Activated T-helper 2 cell treated with anti-CD3 and anti-CD28 coated beads, Interferon-gamma antibody, Interleukin-2, Interleukin-4, amounts not matched to agents 10 μg/mL and 5 μg/mL and 100 μg/mL, durations not matched to agents 14 hours and 24 hours and 36 hours (primary cell): ENCODE measurements at places on chromosomes 13 and 19.

DNA sequence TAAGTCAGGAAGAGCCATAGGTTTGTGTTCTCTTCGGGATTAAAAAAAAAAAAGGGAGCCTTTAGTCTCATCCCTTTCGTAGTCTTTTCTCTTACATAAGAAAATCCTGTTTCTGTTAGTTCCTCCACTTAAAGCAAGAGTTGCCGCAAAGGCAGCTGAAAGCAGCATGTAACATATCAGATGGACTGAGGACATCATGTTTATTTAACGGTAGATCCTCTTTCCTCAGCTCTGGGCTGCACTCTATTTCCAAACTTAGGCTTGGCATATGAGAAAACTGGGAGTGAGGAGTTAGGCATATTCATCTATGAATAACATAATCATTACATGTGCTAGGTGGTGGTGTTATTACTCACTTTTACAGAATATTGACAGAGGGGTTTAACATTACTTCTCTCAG lies 391.2 kb downstream of the KLF12 start:
- no peak for DNase-seq
- no peak overlapping the region for H3K27ac ChIP-seq
- no peak overlapping the region for H3K4me3 ChIP-seq
- peaks cover 3% of the 10 kb centered on the region for H3K36me3 ChIP-seq
- no peaks in the 10 kb centered on the region for H3K27me3 ChIP-seq
- peaks cover 25% of the 10 kb centered on the region for H3K4me1 ChIP-seq

- H3K27me3 ChIP-seq: no peaks in the 10 kb centered on the region
- H3K36me3 ChIP-seq: peaks cover 84% of the 10 kb centered on the region
- H3K4me3 ChIP-seq: no peak overlapping the region
- no peak overlapping the region for H3K27ac ChIP-seq
- DNase-seq: no peak
Observed at GRCh38 chr13:42458193-42458592, 115.8 kb upstream of the TNFSF11 start.

DNA sequence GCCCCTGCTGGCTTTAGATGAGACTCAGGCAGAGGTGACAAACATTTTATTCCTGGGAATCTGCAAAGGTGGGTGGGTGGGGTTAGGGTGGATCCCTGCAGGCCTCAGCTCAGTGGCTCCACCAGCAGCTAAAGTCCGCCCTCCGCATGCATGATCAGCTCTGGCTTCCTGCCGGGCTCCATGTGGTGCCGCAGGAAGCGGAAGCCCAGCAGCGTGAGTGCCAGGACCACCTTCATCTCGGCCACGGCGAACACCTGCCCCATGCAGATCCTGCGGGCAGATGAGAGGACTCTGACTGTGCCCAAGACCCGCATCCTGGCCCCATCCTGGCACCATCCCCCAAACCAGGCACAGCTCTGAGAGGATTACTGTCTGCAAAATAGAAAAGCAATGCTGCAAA lies 26.3 kb downstream of the CYP4F2 start:
- H3K4me1 ChIP-seq: peaks cover 28% of the 10 kb centered on the region
- H3K4me3 ChIP-seq: peak overlapping the region; percentile 39
- H3K27ac ChIP-seq: no peak overlapping the region
- no peak for DNase-seq
- peaks cover 18% of the 10 kb centered on the region for H3K27me3 ChIP-seq

- peaks cover 7% of the 10 kb centered on the region for H3K27me3 ChIP-seq
- no peaks in the 10 kb centered on the region for H3K36me3 ChIP-seq
- no peak for DNase-seq
Observed at GRCh38 chr19:41098762-41099161, 10.5 kb downstream of the CYP2A13 start.

DNA sequence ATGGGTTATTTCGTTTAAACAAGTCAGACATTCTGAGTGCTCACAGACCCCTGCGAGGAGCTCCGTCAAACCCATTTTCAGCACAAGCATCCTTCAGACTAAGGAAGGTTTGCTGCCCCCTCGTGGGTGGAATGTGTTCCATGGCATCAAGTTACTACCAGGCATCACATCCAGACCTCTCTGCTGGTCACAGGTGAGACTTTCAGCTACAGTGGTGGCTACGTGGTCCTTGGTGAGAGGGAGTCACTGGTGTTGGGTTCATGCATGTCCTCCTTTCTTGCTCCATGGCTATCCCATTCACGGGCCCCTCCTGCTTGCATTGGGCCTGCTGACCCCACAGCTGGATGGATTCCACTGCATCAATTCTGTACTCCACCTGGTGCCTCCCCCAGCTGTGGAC lies 9.1 kb upstream of the LILRB5 start:
- no peak overlapping the region for H3K4me3 ChIP-seq
- H3K4me1 ChIP-seq: no peaks in the 10 kb centered on the region
- H3K36me3 ChIP-seq: no peaks in the 10 kb centered on the region
- peaks cover 17% of the 10 kb centered on the region for H3K27me3 ChIP-seq

- peak overlapping the region; percentile 95 for H3K27ac ChIP-seq
- peaks cover 57% of the 10 kb centered on the region for H3K4me1 ChIP-seq
- H3K4me3 ChIP-seq: no peak overlapping the region
- no peak for DNase-seq
- no peaks in the 10 kb centered on the region for H3K27me3 ChIP-seq
Observed at GRCh38 chr19:13165162-13165997, 15.2 kb downstream of the IER2 start.

- peaks cover 49% of the 10 kb centered on the region for H3K27me3 ChIP-seq
- no peak within 1 kb of the TSS for H3K27ac ChIP-seq
- H3K36me3 ChIP-seq: no peaks in the 10 kb centered on the region
- H3K4me3 ChIP-seq: no peak within 1 kb of the TSS
- H3K4me1 ChIP-seq: peaks cover 5% of the 10 kb centered on the region
Observed at GRCh38 chr19:41755328-41755913, at the start of gene CEACAM6. Gene CEACAM6 (plus strand): TSS chr19:41755530. CDS start chr19:41755639, 109 bp downstream.

GRCh38 chr19:33609353-33609752 lies 12.4 kb upstream of the CHST8 start:
- no peaks in the 10 kb centered on the region for H3K27me3 ChIP-seq
- no peak for DNase-seq
- no peaks in the 10 kb centered on the region for H3K4me1 ChIP-seq
- no peaks in the 10 kb centered on the region for H3K36me3 ChIP-seq

DNA sequence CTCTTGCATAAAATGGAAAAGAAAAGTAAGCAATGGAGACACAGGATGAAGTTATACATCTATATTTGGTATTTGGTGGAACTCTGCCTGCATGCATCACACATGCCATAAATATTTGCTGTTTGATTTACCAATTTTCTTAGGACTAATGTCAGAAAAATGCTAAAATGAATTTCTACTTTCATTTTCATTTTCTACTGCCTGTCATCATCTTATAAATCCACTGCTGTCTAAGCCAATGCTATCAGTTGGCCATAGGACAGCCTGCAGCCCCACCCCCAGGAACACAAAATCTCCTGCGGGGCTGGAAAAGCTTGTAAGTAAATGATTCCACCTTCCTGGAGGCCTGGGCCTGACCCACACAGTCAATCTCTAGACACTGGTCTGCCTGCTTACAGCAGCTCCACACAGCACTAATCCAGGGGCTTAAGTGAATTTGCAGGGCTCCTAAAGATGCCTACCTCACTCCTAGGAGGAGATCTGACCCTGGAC lies 122.0 kb downstream of the ENOX1 start:
- DNase-seq: no peak
- H3K4me3 ChIP-seq: no peak overlapping the region
- no peaks in the 10 kb centered on the region for H3K36me3 ChIP-seq

DNA sequence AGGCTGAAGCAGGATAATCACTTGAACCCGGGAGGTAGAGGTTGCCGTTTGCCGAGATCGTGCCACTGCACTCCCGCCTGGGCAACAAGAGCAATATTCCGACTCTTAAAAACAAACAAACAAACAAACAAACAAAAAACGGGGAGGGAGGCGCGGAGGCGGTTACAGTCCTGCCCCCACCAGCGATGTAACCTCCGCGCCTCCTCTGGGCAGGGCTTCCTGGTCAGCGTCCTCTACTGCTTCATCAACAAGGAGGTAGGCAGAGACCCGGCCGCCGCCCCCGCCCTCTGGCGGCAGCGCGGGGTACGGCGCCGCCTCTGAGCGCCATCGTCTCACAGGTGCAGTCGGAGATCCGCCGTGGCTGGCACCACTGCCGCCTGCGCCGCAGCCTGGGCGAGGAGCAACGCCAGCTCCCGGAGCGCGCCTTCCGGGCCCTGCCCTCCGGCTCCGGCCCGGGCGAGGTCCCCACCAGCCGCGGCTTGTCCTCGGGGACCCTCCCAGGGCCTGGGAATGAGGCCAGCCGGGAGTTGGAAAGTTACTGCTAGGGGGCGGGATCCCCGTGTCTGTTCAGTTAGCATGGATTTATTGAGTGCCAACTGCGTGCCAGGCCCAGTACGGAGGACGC lies 10.2 kb downstream of the SNRPD2 start:
- H3K36me3 ChIP-seq: peaks cover 34% of the 10 kb centered on the region
- peak overlapping the region; percentile 72 for H3K27ac ChIP-seq
- peaks cover 2% of the 10 kb centered on the region for H3K27me3 ChIP-seq

DNA sequence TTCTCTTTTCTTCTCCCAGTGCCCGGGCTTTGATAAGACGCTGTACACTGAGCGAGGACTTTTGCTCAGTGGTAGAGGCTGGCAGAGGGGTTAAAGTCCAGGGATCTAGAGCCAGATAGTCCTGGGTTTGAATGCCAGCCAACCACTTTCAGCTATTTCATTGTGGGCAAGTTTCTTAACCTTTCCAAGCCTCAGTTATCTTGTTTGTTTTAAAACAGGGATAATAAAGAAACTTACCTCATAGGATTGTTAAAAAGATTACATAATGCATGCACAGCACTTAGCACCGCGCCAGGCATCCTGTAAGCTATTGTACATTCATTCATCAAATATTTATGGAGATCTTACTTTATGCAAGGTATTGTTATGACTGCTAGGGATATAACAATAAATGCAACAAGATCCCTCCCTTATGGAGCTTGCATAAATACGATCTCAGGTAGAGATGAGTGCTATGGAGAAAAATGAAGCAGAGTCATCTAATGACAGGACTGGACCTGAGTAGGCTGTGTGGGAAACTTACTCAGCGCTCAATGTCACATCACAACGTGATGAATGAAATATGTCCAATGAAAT lies 70.8 kb downstream of the LNX2 start:
- no peak for DNase-seq
- peaks cover 39% of the 10 kb centered on the region for H3K36me3 ChIP-seq
- H3K4me3 ChIP-seq: no peak overlapping the region
- no peaks in the 10 kb centered on the region for H3K27me3 ChIP-seq
- H3K4me1 ChIP-seq: no peaks in the 10 kb centered on the region
- no peak overlapping the region for H3K27ac ChIP-seq

GRCh38 chr19:42846597-42846996 lies 32.9 kb downstream of the PSG1 start:
- no peaks in the 10 kb centered on the region for H3K4me1 ChIP-seq
- H3K27me3 ChIP-seq: no peaks in the 10 kb centered on the region
- no peak overlapping the region for H3K4me3 ChIP-seq
- no peak for DNase-seq
- no peak overlapping the region for H3K27ac ChIP-seq

DNA sequence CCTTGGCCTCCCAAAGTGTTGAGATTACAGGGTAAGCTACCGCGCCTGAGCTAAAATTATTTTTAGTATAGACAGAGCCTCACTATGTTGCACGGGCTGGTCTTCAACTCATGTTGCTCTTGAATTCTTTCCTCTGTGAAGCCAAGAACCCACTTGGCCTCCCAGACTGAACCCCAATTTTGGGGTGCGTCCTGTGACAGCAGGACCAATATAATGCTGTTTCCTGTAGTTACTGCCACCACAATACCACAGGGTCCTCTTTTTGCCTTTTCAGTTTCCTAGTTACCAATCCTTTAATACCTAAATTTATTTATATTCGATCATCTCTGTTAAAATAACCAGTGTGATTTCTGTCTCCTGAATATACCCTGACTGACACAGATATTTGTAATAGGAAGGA lies 32.9 kb downstream of the TSKS start:
- DNase-seq: no peak
- no peaks in the 10 kb centered on the region for H3K27me3 ChIP-seq
- no peak overlapping the region for H3K27ac ChIP-seq
- H3K4me3 ChIP-seq: no peak overlapping the region

DNA sequence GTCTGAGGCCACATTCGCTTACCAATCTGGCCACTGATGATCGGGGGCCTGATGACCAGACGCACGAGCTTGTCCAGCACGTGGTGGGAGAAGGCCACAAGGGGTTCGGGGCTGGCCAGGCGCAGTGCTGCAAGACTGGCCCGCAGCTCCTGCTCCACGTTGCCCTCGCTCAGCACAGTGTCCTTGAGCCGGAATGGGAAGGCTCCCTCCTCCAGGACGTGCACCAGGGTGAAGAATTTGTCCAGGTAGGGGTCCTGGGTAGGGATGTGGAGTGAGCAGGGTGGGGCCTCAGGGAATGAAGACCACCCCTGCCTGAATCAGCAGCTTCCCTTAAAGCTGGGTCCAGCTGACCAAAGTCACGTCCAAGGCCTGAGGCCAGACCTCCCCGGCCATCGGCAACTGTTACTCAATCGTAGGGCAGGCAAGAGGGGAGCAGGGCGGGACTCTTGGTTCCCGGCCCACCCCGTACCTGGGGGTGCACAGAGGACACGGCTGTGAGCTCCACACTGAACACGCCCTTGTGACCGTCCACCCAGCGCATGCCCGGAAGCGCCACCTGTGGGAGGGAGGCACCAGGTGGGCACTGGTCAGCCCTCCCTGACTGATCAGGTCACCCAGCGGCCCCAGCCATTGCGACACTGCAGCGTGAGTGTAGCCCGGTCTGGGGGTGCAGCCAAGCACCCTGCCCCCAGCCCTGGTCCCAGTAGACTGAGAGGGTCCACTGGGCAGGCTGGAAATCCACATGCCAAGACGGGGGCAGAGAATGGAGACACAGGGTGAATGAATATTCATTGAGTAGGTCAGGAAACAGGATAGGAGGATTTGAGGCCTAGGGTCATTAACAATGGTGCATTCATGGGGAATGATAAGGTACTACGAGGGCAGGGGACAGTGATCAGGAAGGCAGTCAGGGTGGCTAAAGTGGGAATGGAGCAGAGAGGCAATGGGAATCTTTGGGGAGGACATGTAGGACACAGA lies 2.8 kb upstream of the ANGPTL8 start:
- H3K27ac ChIP-seq: no peak overlapping the region
- DNase-seq: no peak
- no peak overlapping the region for H3K4me3 ChIP-seq
- H3K4me1 ChIP-seq: no peaks in the 10 kb centered on the region
- no peaks in the 10 kb centered on the region for H3K27me3 ChIP-seq
- H3K36me3 ChIP-seq: no peaks in the 10 kb centered on the region

GRCh38 chr13:45336025-45336800 lies 4.8 kb downstream of the TPT1 start:
- peaks cover 71% of the 10 kb centered on the region for H3K4me1 ChIP-seq
- peak overlapping the region; percentile 99 for H3K4me3 ChIP-seq
- peaks cover 88% of the 10 kb centered on the region for H3K36me3 ChIP-seq
- H3K27ac ChIP-seq: peak overlapping the region; percentile 10

- no peak overlapping the region for H3K27ac ChIP-seq
- no peaks in the 10 kb centered on the region for H3K36me3 ChIP-seq
- DNase-seq: no peak
- no peak overlapping the region for H3K4me3 ChIP-seq
- H3K4me1 ChIP-seq: no peaks in the 10 kb centered on the region
Observed at GRCh38 chr19:40174092-40174491, 17.1 kb upstream of the MAP3K10 start.
